ENCODE measurements at places on chromosomes 4 and X.

- DNase-seq = no peak
Observed at GRCh38 chrX:41153957-41154356, 68.7 kb downstream of the USP9X start.

- no peak for DNase-seq
Observed at GRCh38 chrX:57232658-57233360, 53.7 kb upstream of the FAAH2 start.

DNA sequence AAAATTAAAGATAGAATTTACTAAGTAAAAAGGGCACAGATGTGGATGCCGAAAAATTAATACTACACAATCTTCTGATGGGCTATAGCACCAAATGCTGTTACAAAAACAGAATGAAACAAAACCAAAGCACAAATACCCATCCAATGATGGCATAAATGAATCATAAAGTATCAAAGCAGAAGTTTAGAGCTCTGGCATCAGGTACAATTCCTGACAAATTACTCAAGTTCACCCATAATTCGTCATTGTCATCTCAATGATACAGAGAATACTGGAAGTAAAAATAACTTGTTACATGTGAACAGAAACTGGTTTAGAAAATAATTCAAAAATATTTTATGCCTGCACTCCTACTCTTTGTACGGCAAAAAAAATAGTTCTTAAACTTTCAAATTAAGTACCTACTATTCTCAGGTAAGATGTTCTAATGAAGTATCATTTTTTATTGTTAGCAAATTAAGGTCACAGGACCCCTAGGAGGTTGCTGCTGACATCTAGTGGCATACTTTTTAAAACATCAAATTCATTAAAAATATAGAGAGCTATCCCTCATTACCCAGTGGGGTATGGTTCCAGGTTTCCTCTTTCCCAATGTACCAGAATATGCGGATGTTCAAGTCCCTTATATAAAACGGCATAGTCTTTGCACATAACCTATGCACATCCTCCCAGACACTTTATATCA is 126.1 kb downstream of the INPP4B start:
- no peak for DNase-seq

- no peak for DNase-seq
Observed at GRCh38 chr4:54908763-54909162, 216.6 kb downstream of the KDR start.

DNA sequence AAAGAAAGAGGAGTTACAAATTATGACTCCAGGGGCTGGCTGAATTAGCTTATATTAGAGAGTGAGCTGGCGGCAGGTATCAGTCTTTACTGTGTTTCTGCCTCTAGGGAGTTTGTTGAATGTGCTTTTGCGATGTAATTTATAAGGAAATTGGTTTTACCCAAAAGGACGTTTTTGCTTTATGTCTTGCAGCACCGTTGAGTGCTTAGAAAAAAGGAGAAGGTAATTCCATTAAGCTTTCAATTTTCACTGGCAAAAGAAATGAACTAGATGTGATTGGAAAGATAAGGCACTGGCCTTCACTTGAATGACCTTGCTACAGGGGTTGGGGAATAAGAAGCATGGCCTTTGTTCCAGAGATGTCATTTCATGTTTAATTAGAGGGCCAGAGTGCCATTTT is 74.9 kb upstream of the CBR4 start:
- no peak for DNase-seq

DNA sequence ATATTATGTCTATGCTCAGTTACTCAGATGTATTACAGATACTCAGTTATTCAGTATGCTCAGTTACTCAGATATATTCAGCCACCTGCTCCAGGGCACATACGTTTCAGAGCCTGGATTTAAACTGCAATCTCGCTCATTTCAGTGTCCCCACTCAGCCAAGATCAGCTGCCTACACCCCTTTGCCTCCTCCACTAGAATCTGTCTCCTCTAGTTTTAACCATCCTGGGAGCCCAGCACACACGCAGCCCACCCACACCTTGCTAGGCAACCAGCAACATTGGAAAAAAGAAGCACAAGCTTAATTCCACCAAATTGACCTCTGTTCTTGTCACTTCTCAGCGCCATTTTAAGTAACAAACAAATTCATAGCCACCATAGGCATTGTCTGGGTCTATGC is 246.2 kb downstream of the QDPR start:
- DNase-seq = no peak

- no peak for DNase-seq
Observed at GRCh38 chr4:25098964-25099891, 61.0 kb downstream of the SEPSECS start.

- DNase-seq = no peak
Observed at GRCh38 chrX:148530464-148531077, 30.2 kb downstream of the AFF2 start.

- no peak for DNase-seq
Observed at GRCh38 chrX:100964362-100964761, 5.1 kb upstream of the ARL13A start.

DNA sequence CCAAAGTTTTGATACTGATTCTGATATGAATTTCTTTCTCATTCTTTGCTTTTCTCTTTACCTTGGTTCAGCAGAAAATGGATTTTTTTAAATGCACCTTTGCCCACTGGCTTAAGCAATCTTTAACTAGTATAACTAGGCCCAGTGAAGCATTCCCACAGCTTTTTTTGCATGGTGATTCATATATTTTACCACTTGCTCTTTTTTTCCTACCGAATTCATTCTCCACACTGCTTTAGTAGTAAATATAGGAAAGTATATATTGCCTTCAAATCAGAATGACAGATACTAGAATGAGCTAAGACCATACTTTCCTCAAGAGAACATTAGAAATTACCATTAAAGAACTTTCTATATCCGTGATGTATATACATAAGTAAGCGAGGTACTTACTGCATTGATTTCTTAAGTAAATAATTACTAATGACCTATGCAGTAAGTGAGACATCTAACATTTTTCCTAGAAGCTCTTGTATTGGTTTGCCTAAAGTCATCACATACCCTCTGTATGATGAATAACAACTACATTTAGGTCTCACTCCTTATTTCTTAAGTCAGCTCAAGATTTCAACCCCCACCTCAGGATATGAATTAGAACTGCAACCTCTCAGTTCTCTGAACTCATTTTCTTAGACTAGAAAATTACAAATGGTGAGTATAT is 44.2 kb downstream of the SLC4A4 start:
- DNase-seq = no peak

DNA sequence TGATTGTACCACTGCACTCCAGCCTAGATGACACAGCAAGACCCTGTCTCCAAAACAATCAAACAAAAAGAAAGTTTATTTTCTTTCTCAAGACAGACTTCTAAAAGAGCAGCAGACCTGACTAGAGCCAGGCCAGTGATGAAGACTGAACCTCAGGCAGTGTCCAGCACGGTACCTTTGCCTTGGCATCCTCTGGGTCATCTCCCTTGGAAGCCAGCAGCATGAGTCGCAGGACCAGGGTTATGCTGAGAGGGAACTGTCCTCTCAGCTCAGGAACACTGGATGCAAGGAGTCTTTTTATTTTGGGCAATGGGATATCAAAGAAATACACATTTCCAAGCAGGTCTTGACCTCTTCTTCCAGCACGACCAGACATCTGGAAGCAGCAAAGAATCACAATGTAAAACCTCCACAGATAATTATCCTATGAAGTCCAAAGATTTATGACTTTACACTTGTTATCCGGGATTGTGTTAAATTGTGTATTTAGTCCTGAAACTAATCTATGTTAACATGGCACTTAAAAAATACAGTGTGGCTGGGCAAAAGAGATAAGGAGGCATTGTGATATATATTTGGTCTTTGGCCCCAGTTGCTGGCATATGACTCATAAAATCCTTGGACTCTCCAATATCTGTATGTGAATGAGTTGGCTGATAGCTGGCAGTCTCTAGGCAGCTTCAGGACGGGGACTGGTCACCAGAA is 66.0 kb upstream of the DDX60 start:
- no peak for DNase-seq

- no peak for DNase-seq
Observed at GRCh38 chr4:125481334-125482045, 166.7 kb downstream of the FAT4 start.

GRCh38 chr4:13449590-13449989 is 34.5 kb downstream of the RAB28 start:
- no peak for DNase-seq
